Cardiac septum (tissue), 1 donor: ENCODE measurements at places on chromosomes 11 and 22. TPM values are rescaled to one million over a fixed set of nuclear protein-coding genes. Genes with fewer than 3 reads are reported as not detected.

DNA sequence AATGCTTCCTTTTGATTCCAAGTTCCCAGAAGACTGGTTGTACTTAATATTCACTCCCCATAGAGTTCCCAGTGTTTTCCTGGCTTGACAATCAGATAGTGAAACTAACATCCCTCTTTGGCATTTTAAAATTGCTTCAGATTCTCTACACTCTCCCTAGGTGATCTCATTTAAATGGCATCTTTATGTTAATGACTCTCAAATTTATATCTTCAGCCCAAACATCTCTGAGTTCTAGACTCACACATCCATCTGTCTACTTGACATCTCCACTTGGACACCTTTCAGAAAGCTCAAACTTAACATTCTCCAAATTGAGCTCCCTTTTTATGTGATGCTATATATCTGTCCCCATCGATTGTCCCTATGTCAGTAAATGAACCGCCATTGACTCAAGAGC lies 232.0 kb downstream of the NTM start:
- DNase-seq, result no peak

- DNase-seq, result peak; percentile 43
These were observed 22.5 kb upstream of the KRTAP5-7 start for GRCh38 chr11:71504531-71504930.

DNA sequence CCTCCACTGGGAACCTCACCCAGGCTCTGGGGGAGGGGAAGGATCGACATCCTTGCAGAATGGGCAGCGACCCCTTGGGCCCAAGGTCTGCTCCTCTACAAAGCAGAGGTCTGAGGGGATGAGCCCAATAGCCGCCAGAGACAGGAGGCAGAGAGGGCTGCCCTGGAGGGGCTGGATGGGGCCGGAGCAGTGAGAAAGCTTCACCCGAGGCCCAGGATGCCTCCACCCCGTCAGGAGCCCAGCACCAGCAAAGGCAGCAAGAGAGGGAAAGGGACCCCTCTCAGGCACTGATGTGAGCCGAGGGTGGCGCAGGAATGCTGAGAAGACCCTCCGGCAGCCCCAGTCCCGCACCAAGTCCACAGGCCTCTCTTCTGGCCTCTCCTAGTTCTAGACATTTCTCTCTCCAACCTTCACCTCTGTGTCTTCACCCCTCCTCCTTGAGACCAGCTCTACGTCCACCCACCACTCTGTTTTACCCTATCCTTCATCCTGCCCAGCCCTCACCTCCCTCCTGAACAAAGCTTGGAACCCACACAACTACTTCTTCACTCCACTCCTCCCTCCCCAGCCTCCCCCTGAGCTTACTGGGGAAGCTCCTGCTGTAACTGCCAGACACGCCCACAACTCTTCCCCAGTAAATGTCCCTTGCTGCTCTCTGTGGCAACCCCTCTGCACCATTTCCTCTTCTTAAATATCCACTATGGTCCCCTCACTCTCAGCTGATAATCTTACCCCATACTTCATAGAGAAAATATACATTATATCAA lies 131.9 kb downstream of the MPPED1 start:
- DNase-seq, result no peak

DNA sequence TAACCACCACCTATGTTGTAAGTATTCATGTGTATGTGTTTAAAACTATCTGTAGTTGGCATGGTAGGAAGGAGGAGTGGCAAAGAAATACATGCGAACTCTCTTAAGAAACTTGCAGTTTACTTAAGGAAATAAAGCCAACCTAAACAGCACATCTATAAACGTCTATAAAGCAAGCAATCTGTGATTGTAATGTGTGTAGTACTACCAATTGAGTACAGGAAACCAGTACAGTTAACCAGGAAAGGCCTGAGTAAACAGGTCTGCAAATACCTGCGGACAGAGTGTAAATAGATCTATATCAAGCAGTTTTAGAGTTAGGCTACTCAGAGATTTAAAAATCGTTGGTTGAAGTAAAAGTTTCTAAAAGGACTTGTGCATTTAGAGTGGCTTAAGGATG lies 59.5 kb upstream of the AMOTL1 start:
- DNase-seq, result no peak

DNA sequence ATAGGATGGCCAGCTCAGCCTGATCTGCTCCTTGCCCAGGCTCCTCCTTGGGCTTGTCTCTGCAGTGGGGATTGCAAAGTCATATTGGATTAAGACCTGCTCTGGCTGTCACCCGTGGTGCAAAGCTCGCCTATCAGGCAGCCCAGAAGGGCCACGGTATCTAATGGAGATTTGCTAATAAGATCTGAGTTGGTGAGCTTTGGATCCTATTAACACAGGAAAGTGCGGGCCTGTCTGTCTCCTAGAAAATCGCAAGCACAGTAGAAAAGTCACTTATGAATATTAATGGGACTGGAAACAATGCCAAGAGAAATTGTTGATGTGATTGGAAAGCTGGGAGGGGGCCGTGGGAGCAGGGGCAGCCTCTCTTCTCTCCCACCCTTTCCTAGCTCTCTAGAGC lies 72.8 kb downstream of the CHST1 start:
- DNase-seq, result no peak

DNA sequence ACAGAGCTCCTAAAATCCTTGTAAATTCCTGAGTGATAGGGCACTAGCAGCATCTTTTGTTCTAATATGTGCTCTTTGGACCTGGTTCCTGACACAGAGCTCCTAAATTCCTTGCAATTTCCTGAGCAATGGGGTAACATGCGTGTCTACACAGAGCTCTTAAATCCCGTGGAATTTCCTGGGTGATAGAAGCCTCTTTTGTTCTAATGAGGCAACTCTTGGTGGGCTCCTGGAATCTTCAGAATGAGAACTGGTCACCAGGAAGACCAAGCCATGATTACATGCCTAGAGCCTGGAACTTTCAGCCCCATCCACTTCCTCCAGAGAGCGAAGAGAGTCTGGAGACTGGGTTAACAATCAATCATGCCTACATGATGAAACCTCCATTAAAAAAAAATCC lies 19.0 kb downstream of the RSF1 start:
- no peak for DNase-seq

DNA sequence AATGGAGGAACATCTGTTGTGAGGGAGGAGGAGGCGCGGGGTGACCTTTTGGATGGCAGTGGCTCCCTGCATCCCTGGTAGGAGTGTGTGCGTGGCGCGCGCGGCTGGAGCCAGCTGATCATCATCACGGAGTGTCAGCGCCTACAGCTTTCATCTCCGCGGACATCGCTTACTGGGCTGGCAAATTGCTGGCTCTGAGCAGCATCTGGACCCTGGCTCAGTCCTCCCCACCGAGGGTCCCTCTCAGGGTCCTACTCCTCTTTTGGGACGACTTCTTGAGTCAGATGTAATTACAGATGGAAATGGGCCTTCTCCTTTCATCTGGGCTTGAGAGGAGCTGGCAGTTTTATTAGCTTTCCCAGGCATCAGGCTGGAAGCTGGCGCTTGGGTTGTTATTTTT lies 85.3 kb downstream of the CACNA1I start:
- DNase-seq, result no peak

GRCh38 chr22:28883657-28883916 lies 215 bp downstream of the ZNRF3 start:
- no peak for DNase-seq

DNA sequence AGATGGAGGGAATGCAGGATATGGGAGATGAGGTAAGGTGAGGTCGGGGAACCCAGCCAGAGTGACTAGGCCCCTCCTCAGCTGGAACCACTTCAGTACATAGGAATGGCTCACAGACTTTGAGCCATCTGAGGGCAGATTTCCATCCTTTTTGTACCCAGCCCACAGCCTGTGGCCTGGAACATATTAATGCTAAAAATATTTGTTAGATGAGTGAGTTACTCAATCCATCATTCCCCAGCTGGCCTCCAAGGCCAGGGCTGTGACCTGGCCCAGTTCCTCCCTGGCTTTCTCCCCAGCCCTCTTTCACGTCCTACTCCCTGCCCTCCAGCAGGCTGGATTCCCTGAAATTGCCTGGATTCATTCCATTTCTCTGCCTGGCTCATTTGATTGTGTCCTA lies 57.2 kb upstream of the PRDM11 start:
- peak; percentile 87 for DNase-seq

DNA sequence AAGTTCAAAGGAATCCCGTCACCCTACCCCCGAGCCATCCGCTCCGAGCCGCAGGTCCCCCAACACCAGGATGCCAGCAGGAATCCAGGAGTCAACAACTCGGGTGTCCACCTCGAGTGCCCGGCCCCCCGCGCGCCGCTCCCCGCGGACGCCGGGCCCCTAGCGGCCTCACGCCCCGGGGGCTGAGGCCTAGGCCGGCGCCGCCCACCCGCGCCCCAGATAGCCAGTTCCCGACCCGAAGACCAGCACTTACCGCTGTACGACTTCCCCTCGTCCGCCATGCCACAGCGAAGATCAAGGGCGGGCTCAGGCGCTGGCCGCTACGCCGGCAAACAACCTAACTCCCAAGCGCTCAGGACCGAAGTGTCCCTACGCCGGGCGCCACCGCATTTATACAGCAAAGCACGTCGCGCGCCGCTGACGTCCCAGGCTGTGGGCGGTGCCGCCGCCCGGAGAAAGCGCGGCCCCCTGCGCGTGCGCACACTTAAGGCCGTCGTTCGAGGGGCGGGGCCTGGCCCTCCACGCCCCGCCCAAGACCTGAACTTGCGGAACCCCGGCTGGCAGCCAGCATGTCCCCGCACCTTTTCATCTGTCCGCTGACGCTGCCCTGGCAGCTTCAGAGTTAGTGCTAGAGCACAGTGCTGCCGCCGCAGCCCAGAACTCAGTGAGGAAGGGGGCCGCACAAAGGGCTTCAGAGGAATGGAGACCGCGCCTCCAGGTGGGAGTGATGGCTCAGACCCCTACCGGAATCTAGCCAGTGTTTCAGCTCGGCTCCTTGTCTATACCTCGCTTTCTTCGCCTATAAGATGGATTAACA lies at the start of gene NXF1:
Gene NXF1, minus strand, starts transcription at position 365 of the 817 bp plus-strand sequence. Its CDS starts 84 bp downstream, at position 281.
- peak; percentile 98 for DNase-seq

Gene SCGB1D2
- not detected for total RNA-seq

DNA sequence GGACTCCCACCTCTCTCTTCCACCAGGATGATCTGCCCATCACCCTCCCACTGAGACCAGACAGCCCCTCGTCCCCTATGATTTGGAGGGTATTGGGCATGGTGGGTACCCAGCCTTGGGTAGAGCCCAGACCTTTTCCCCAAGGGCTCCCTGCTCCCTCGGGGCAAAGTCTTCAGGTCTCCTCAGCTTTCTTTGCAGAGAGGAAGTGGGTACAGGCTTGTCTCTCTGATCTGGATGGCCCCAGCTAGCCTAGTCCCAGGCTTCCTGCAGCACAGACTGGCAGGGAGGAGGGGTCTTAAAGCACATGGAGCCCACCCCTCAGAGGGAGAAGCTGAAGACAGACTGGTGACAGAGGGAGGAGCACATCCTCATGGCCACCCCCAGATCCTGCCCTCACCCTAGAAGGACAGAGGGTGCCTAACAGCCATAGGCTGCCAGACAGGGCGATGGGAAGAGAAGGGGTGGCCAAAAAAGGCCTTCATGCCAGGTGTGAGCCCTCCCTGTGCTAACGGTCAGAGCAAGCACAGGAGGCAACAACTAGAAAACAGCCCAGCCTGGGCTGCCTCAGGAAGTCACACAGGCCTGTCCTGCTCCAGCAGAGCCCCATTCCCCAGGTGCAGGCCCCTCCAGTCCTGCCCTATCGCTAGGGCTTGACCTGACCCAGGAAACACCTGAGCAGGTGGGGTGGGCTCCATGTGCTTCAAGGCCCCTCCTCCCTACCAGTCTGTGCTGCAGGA lies 30.4 kb downstream of the SLC22A12 start:
- DNase-seq, result no peak

DNA sequence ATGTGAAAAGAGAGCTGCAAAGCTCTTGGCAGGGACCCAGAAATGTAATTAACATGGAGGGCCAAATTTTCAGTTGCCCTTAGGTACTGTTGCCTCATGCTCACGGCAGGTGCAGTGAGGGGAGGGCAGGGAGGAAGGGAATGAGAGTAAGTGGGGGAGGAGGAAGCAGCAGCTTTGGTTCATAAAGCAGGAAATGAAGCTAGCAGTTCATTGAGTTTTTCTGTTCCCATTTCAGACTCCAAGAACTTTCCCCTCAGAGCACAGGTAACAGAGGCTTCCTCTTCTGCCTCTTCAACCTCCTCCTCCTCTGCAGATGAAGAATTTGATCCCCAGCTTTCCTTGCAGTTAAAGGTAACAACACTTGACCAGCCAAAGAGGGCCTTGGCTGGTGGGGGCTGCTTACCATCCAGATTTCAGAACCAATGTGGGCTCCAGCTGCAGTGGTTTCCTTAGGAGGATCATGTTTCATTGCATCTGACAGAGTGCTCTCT lies 57.9 kb upstream of the PARVA start:
- DNase-seq, result no peak

GRCh38 chr11:76230392-76230791 lies 24.1 kb upstream of the WNT11 start:
- no peak for DNase-seq

- no peak for DNase-seq
These were observed 50.8 kb downstream of the FBLN1 start for GRCh38 chr22:45553351-45554039.

DNA sequence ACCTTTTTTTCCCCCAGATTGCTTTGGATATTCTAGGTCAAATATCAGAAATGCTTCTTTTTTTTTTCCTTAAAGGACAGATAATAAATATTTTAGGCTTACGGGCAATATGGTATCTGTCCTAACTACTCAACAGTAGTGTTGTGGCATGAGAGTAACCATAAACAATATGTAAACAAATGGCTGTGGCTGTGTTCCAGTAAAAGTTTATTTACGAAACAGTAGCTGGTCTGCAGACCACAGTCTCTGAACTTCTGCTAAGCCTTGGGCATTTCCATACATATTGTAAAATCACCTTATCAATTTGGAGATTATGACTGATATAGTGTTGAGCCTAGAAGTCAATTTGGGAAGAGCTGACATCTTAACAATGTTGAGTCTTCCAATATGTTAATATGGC lies 139.0 kb upstream of the PITPNB start:
- DNase-seq, result no peak

Gene PLAAT5
- 0.32 TPM for total RNA-seq

Gene TCF20
- 15.3 TPM for total RNA-seq

DNA sequence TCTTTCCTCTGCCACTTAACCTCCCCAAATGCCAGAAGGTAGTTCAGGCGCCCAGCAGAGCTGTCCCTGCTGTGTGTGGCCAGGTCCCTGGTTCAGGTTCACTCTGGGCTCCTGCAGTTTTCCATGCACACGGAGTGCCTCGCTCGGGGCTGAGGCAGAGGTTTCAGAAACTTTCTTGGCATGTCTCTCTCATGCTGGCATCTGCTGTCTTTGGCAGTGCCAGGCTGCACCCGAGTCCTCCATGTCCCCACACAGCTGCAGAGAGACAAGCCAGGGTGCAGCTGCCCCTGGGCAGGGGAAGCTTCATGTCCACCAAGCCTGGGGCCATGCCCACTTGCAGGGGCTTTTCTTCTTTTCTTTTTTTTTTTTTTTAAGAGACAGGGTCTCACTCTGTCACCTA lies 7.0 kb upstream of the NEFH start:
- no peak for DNase-seq

Gene IFT27
- 24.7 TPM for total RNA-seq
